ENCODE measurements at places on chromosomes 5 and 9.

GRCh38 chr9:79176014-79176697 lies 395.6 kb upstream of the TLE4 start:
- DNase-seq = no peak

DNA sequence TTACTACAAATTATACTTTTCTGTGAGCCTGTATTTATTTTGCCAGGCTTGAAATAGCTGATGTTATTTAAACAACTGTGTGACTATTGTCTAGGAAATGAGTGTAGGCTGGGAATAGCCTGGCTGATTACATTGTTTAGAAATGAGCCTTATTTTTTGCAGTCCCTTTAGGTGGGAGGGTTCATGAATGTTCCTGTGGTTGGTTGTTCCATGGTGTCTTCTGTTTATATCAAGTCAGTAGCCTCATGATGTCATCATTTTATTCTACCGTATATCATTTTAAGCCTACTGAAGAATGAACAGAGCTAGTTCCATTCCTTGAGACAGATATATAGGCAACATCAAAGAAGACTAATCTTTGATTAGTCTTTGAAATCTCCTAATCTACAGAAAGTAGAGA lies 53.1 kb downstream of the MAP1B start:
- DNase-seq = no peak

- peak; percentile 46 for DNase-seq
Observed at GRCh38 chr5:156815988-156816599, 34.0 kb upstream of the PPP1R2B start.

GRCh38 chr5:33049298-33049697 lies 338.2 kb downstream of the NPR3 start:
- no peak for DNase-seq

- DNase-seq = no peak
Observed at GRCh38 chr9:136116360-136117098, 2.1 kb downstream of the TMEM250 start.

DNA sequence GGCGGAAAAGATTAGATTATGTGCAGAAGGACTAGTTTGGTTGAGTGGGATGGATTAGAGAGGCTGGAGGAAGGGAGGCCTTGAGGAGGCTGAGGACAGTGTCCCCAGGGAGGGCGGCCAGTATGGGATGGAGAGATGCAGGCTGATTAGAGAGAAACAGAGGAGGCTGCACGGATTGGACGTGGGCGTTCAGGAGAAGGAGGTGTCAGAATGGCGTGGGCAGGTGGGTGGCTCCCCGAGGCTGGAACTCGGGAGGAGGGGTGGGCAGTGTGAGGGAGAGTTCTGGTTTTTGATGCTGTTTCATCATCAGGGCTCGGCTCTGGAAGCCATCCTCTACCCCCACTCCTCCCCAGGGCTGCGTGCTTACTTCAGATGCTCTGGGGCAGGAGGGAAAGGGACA lies 13.0 kb downstream of the CDHR2 start:
- no peak for DNase-seq

GRCh38 chr9:117412841-117413240 lies 2.0 kb downstream of the ASTN2 start:
- DNase-seq = peak; percentile 38

- no peak for DNase-seq
Observed at GRCh38 chr9:98912450-98912849, 31.3 kb upstream of the COL15A1 start.

- no peak for DNase-seq
Observed at GRCh38 chr9:81542118-81542889, 147.0 kb downstream of the TLE1 start.

DNA sequence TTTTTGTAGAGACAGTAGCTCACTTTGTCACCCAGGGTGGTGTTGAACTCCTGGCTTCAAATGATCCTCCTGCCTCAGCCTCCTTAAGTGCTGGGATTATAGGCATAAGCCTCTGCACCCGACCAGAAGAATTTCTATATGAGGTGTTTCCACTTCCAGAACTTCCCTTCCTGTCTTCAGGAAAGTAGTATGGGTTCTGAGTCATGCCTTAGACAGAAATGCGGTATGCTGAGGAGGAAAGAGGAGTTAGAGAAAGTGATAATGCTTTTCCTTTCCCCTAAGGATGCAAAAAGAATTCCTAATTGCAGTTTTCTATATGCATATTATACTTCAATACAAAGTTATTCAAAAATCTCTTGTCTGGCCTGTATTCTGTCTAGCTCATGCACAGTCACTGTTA lies 16.4 kb upstream of the ADAMTSL1 start:
- no peak for DNase-seq

- DNase-seq = peak; percentile 76
Observed at GRCh38 chr9:123450098-123450770, 94.2 kb downstream of the CRB2 start.

GRCh38 chr5:16671208-16671607 lies 54.4 kb upstream of the RETREG1 start:
- no peak for DNase-seq

DNA sequence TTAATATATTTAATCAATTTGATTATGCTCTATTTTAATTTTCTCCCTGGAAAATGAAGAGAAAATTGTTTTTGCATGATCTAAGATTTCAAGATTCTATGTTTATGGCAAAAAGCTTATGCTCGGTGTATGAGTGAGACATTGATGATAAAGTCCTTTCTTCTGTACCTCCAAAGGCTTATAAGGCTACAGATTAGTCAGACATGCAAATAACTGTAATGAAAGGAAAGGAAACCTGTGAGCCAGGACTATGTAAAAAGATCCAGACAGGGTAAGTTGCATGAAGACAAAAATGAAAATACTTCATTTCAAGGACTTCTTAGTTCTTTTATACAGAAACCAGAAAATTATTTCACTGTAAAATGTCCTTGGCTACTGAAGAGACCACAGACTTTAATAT lies 52.2 kb upstream of the EDIL3 start:
- no peak for DNase-seq

- DNase-seq = no peak
Observed at GRCh38 chr5:100877274-100877673, 25.8 kb downstream of the ST8SIA4 start.

DNA sequence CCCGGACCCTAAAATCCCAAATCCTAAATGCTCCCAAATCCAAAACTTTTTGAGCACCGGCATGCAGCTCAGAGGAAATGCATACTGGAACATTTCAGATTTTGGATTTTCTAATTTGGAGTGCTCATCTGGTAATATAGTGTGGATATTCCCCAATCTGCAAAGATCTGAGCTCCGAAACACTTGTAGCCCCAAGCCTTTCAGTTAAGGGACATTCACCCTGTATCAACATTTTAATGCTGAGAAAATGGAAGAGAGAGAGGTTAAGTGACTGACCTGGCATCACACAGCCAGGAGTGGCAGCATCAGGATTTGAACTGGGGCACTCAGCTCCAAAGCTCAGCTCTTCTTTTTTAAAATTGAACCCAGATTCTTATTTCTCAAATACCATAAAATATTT lies 30.7 kb downstream of the QRFP start:
- no peak for DNase-seq

DNA sequence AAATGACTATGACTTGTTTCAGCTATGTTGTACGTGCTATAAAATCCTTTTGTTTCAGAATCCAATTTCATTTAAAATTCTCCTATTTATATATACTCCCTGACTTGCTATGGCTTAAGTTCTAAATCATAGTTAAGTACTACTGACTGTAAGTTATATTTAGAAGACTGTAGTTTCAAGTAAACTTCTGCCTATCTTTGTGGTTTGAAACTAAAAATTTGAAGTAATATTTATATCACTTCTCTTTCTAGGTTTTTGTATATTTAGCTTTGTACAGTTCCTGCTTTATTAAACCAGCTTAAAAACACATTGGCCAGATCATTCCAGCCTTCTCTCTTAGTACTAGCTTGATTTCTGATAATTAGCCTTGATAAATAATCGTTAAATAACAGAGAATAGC lies 196.3 kb downstream of the MLLT3 start:
- no peak for DNase-seq

DNA sequence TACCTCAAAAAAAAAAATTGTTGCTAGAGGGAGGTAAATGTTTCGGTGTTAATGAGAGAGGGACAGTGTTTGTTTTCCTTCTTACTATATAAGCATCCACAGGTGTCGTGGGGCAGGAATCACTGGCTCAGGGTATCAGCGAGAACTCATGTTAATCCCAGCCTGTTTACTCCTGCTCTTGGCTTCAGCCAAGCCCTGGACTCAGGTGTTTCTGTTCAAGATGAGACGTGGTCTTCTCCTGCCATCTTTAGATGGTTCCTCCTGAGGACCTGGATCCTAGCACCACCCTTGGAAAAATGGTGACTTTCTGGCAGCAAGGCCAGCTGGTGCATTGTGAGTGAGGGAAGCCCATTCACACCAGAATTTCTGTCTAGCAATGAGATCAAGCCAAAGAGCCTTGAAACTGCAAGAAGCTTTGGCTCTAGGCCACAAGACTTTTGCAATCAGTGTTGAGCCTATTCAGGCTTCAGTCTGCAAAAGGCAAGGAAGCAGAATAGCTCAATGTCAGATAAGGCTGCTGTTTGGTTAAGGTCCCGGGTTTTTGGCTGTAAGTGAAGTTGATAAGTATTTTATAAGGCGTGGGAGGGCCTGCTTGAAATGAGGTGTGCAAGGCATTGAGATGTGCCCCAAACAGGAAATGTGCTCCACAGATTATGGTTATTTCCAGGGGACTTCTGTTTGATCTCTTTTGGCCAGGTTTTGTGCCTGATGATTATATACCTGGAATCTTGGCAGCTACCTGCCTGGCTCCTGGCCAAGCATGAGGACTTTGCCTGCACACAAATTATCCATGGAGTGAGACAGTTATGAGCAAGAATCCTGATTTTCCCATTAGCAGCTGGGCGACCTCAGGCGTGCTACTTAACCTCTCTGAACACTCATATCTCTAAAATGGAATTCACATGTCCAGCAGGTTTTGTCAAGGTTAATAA lies 99.8 kb downstream of the TENT4A start:
- DNase-seq = no peak

DNA sequence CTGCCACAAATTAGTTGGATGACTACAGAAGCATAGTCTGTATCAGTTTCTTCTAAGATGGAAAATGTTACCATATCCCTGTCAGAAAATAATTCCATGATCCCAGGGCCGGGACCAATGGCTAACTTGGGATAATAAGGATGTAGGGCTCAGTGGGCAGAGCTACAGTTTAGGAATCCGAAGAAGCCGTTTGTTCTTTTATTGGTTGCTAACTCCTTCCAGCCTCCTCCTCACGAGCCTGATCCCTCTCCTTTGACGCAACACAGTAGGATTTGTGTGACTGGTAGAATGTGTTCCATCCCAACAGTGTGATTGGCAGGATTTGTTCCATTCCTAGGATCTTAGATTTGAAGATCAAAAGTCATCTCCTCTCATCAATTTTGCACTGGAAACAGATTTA lies 496.9 kb downstream of the AGTPBP1 start:
- DNase-seq = no peak

Measured in glutamatergic neuron (in vitro differentiated cells).